Eye (tissue), 1 donor: ENCODE measurements at places on chromosomes 3 and 15.

DNA sequence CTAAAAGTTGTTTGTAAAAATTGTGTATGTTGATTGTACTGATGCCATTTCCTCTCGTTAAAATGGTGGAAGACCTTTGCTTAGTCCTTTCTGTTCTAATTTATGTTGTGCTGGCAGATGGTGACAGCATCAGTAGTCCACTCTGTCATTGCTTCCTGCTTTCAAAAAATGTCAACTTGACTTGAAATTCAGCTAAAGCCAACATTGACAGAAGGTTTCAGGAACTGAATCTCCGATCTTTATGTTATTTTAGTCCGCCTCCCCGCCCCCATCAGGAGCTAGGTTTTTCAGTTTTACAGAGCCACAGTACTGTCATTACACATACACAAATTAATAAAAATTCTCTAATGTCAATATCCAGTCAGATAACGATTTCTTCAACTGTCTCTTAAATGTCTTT, 1.5 kb downstream of the CEP63 start:
- DNase-seq = peak; percentile 45

DNA sequence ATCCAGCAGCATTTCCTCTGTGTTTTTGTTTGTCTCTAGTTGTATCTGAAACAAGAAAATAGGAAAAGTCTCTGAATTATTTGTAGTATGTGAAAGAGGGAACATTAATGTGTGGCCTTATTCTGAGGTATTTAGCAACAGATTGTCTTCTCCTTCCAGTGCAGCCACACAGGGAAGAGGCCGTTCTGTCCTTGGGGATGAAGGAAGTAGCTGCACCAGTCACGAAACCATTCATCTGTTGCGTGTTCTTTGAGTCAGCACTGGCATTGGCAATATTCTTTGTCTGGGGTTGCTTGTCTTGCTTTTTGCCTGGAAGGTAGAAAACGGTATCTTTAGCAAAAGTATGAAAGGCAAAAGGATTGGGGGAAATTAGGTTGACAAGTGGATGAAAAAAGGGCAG, 91.6 kb downstream of the CDIN1 start:
- no peak for DNase-seq

DNA sequence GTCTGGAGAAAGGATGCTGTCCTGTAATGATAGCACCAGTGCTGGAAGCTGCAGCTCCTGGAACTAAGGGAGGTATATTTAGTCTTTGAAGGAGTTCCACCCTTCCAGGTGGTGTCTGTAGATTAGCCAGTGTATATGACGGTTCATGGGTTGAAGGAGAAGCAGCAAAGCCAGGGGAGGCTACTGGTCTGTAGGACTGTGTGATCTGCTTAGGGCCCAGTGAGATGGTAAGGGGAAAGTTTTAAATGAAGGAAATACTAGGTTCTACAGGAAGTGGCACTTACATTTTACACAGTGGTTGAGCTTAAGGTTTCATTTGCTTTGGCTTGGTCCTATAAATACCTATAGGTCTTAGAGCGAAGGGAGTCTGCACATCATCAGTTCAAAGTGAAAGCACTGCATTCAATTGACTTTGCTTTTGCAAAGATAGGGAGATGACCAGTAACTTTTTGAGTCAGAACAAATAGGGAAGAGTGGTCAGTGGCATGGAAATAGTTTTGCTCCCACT, 5.6 kb downstream of the SLC25A38 start:
- DNase-seq = no peak

GRCh38 chr3:46695962-46696894, 2.7 kb upstream of the ALS2CL start:
- peak; percentile 41 for DNase-seq

DNA sequence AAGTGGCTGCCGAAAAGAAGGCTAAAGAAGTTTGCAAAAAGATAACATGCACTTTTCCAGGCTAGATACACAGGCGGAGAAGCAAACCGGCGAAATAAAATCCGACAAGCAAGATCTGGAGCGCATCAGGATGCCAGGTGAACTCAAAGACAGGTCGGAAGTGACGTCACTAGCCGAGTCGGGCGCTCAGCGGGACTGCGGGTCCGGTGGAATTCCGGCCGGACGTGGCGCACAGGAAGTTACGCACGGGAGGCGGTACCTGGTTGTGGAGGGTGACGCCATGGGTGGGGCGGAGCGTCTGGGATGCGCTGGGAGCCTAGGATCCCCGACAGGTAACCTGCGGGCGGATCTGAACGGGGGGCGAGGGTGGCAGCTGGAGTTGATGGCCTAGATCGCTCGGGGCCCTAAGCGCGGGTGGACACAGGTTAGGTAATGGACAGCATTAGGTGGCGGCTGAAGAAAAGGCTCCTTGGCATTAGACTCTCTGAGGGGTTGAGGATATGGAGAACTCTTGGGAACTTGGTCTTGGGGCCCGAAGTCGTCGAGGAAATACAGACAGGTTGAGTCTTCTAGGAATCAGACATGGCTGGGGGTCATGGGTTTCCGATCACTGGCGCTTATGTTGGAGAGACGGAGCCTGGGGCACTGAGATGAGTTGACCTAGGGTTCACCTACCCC, 29.0 kb upstream of the EHHADH start:
- peak; percentile 99 for DNase-seq

DNA sequence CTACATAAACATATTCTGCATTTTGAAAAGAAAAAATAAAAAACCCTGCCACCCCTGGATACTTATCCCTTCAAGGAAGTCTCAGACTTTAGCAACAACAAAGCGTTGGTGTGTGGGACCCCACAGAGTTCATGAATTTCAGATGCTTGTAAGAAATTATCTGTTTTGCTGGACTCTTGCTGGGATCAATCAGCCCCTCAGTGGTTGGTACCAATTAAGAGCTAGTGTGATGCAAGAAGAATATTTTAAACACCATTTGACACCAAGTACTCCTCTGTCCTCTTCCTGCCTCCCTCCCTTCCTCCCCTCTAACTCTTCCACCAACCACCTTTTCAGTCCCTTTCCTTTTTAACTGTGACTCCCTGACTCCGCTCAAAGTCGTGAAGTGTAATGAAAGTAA, 51.5 kb downstream of the SST start:
- no peak for DNase-seq

GRCh38 chr3:69491975-69492374, 106.1 kb upstream of the FRMD4B start:
- DNase-seq = no peak

DNA sequence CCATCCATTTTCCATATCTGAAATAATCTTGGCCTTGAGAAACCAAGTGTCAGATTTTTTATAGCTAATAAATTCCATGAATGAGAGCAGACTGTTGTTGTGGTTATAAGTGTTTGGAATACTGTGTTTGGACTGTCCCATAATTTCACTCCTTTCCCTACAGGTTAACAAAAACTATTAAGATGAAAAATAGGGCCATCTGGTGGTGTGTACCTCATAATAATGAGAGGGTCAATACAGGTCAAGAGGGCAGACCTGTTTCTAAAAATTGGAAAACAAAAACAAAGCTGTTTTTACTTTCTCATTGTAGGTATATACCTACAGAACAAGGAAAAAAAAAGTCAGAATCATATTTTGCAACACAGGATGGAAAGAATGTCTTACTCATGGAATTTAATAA, 553.8 kb upstream of the SGO1 start:
- no peak for DNase-seq

- no peak for DNase-seq
These were observed 8.8 kb downstream of the VIPR1 start for GRCh38 chr3:42511201-42511600.

DNA sequence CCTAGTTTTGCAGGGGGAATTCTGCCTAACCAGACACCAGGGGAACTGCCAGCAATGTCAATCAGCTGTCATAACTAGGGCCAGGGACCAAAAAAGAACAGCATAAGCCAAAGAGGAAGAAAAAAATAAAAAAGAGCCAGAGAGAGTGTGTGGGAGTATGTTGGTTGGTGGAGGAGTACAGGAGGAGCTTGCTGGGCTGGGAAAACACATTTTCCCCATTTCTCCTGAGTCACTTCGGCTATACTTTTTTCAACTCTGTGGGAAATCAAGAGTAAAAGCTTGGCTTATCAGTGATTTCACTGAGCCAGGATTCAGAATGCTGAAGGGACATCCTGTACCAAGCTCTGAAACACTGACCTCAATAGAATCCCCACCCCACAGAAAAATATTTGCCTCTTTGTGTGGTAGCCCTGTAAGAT, 144.7 kb upstream of the DPH6 start:
- no peak for DNase-seq

- DNase-seq = no peak
These were observed 7.3 kb downstream of the ARL6IP5 start for GRCh38 chr3:69092030-69092516.

GRCh38 chr3:78728406-78729145, 1039.2 kb downstream of the ROBO1 start:
- peak; percentile 85 for DNase-seq

DNA sequence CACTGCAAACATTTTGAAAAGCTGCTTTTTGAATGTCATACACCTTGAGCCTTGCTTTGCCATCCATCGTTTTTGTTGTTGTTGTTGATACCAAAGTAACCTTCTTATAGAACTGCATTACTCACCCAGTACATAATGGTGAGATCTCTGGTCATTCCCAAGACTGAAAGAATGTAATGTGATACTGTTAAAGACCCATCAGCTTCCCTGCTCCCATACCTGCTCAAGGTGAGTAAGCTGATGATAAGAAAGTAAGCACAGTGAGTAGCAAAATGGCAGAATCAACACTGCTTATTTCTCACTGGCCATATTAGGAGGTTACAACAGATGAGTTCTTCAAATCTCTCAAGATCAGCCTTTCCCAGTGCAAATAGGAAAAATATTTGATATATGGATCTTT, 89.8 kb downstream of the CADPS start:
- no peak for DNase-seq

DNA sequence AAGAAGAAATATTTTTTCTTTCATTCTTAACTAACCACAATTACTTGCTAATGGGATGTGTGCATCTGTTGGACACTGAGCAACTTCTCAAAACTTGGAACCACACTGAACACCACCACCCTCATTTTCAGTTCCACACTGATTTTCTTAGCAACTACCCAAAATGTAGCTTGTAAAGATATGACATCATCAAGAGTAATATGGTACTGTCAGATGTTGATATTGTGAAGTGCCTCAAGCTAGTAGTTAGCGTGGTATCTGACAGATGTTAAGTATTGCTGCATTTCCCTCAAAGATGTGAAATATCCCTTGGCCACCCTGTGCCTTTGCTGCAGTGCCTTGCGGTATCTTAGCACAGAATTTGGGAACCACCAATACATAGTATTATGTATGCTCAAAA, 9.3 kb downstream of the RFTN1 start:
- DNase-seq = no peak

GRCh38 chr3:197428117-197428801, 127.5 kb downstream of the BDH1 start:
- peak; percentile 64 for DNase-seq

GRCh38 chr15:34621675-34622074, 38.2 kb upstream of the GOLGA8B start:
- DNase-seq = peak; percentile 18

GRCh38 chr3:192129586-192129985, 597.8 kb downstream of the FGF12 start:
- no peak for DNase-seq

- DNase-seq = peak; percentile 76
These were observed 417.0 kb upstream of the MEIS2 start for GRCh38 chr15:37517191-37517895.

DNA sequence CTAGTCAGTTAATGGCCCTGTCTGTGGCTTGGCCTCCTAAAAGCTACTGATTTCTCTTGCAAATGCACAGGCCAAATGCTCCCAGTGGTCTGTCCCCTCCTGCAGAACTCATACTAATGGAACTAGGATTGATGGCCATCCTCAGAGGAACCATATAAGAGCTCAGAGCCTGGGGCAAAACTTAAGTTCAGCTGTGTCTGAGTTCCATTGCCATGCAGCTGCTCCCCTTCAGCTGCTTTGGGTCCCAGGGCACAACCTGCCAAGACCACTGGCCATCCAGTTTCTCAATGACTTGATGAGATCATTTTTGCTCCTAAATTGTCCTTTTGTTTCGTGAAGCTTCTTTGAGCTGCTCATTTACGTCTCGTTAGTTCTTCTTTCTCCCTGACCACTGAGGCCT, 529.5 kb upstream of the TBL1XR1 start:
- peak; percentile 78 for DNase-seq

DNA sequence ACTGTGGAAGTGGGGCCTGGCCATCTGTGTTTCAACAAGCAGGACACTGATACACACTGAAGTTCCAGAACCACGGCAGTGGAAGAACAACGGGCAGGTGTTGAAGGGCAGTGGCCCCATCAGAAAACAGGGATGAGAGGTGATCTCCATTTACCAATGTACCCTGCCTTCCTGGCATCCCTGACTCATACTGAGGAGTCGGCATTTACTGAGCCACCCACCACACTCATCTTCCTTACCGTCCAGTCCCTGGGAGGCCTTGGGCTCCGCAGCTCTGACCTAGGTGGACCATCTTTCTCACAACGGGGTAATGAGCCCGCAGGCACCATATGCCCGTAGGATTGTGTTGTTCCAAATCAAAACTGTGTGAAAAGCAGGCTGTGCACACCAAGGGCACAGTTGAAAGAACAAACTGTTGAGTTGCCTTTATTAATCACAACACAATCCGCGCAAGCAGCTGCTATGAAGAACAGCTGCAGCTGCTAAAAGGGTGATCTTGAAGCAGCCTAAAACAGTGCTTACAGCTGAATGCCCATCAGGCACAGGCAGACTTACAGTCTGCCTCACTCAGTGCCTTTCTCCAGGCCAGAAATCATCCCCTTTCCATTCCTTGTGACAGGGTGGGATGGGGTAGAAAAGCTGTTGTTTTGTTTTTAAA, 12.9 kb downstream of the MB21D2 start:
- peak; percentile 54 for DNase-seq

GRCh38 chr3:40528426-40528825, 3.7 kb downstream of the ZNF621 start:
- DNase-seq = no peak

DNA sequence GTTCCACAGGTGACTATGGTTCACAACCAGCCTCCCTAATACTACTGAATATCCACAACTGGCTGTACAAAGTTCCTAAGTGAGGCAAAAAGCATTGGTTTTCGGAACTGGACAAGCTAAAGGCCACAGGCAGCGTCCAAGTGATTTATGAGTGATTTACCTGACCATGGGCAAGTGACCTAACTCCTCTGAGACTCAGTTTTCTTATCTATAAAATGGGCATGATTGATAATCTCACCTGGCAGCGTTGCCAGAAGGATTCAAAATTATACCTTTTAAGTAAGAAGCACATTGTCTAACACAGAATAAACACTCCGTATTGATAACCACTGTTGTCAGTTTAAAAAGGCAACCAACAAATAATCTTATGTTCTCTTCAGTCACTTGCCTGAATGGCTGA, 29.8 kb downstream of the ADAMTS9 start:
- no peak for DNase-seq

- DNase-seq = no peak
These were observed 100.3 kb upstream of the LIPC start for GRCh38 chr15:58331560-58331912.

DNA sequence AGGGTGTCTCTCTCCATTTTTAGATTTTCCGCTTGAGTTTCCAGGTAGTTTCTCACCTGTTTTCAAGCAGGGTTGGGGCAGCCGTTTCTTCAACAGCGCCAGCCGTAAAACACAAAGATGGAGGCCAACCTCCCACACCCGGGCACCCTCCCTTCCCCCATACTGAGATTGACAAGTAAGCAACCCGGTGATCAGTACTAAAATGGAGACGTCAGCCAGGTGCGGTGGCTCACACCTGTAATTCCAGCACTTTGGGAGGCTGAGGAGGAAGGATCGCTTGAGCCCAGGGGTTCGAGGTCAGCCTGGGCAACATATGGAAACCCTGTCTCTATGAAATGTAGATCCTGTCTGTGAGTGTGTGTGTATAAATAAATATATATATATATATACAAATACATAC, 903 bp upstream of the ZSCAN2 start:
- no peak for DNase-seq
